ENCODE measurements at places on chromosomes 7 and 10.

- no peak for DNase-seq
These were observed 54.5 kb downstream of the ORC5 start for GRCh38 chr7:104153287-104153686.

GRCh38 chr10:11425676-11426075, 185.8 kb downstream of the USP6NL start:
- no peak for DNase-seq

DNA sequence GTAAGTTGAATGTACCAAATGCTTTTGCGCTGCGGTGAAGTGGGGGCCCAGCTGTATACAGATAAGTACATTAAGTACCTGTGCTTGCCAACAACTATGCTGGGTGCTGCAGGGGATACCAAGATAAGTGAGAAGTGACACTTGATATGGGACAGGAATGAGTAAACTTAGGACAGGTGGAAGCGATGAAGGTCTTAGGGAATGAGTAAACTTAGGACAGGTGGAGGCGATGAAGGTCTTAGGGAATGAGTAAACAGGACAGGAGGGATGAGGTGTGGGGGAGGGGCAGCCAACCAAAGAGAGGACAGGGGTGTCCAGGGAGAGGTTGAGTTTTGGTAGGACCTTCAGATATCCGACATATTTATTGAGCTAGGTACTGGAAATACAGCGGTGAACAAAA, 1.4 kb downstream of the MDH2 start:
- DNase-seq, result no peak

GRCh38 chr7:1158203-1159126, 1.5 kb downstream of the ZFAND2A start:
- DNase-seq, result no peak

DNA sequence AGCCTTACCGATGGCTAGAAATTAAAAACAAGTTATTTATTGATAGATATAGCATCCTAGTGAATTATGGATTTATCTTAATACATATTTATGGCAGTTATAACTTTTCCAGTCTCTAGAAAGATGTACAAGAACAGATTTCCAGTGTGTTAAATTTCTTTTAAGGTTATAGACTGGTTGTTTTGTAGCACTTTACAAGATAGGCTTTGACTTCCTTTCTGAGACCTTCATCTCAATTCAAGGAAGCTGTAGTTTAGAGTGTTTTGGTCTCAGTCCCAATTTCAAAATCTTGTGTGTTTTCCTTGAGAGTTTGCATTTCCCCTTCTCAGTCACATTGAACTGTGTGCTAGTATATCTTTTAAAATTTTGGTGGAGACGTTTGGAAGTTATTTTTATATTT, 30.1 kb downstream of the PLEKHA1 start:
- DNase-seq, result no peak

DNA sequence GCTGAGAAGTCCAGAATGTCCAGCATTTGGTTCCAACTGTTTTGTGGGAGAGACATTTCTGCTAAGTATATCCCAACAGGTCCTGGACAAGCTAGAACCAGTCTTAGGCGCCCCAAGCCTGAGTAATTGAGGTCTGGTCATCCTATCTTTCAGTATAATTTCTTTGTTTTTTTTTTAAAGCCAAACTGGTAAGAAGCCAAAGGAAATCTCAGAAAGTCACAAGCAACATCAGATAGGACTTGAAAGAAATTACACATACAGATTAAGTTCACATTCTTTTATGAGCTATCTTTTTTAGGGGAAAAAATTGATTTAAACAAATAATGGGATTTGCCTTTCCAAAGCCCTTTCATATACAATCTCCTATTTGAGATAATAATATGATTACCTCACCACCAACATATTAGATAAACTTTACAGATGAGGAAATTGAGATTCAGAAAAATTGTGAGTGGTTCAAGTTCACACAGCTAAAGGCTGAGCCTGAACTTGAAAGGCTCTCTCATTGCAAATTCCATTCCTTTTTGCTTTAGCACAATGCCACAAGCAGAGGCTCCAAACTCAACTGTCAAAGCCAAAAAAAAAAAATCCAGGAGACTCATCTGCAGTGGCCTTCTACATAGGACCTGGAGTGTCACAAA, 15.0 kb downstream of the PDLIM1 start:
- DNase-seq, result no peak

DNA sequence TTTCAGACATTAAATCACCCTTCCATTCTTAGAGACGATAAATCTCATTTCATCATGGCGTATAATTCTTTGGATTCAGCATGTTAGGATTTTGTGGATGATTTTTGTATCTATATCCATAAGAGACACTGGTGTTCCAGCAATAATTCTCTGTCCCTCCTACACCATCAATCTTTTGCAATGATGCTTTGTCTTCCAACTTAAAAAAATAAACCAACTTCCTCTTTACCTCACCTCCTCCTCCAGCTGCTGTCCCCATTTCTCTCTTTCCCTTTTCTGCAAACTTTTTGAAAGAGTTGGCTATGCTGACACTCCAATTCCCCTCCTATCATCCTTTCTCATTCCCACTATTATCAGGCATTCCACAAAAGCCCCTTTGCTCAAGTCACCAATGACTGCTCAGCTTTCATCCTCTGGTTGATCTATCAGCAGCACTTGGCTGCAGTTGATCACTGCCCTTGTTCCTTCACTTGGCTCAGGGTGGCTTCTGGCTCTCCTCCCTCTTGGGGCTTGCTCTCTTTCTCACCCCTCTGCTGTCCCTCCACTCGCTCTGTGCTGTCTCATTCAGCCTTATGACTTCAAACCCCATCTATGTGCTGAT, 130.0 kb downstream of the ARHGAP22 start:
- DNase-seq, result no peak

DNA sequence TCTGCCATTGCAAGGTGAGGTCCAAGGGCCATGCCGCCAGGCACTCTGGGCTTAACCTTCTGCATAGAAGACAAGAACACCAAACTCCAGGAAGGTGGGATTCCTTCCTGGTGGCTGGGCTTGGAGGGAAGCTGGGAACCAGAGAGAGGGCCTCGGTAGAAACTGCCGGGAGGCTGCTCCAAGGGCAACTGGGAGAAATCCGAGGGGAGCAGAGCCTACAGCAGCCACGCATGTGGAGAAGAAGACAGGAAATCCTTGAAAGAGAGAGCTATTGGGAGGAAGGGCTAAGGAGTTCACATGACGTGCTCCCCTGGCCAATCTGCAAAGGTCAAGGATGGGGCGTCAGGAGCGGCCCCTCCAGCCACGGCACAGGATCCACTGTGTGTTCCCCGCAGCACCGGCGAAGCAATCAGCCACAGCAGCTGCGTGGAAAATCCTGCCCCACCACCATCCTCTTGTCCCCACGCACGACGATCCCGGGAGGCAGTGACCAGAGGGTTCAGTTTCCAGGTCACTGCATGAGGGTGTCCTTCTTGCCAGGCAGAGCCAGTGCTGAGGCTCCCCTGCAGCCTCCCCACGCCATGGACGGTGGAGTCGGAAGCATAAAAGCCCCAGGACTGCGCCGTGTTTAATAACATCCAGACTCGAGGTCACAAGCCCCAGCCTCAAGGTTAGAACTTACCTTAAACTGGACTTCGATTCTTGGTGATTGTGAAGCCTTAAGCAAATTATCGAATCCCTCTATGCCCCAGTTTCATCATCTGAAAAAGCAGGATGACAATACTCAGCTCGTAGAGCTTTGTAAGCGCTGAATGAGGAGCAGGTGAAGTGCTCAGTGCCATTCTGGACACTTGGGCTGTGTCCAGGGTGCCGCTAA, 8.6 kb upstream of the PPP2R2D start:
- no peak for DNase-seq

DNA sequence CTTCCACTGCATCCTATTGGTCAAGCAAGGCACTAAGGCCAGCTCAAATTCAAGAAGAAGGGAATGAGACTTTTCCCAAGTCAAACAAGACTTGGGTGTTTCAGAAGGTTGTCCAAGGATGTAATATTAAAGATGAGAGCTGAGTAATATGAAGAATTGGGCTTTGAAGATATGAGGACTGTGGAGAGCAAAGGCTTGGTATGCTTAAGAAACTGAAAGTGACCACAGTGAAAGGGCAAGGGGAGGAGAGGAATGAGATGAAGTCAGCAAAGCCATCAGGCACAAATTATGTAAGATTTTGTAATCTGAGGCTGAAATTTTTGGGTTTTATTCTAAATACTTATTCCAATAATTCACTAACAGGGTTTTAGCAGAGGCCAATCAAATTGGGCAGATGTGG, 38.6 kb upstream of the NPY start:
- no peak for DNase-seq

- no peak for DNase-seq
These were observed 69.3 kb downstream of the OSBPL3 start for GRCh38 chr7:24910551-24911212.

DNA sequence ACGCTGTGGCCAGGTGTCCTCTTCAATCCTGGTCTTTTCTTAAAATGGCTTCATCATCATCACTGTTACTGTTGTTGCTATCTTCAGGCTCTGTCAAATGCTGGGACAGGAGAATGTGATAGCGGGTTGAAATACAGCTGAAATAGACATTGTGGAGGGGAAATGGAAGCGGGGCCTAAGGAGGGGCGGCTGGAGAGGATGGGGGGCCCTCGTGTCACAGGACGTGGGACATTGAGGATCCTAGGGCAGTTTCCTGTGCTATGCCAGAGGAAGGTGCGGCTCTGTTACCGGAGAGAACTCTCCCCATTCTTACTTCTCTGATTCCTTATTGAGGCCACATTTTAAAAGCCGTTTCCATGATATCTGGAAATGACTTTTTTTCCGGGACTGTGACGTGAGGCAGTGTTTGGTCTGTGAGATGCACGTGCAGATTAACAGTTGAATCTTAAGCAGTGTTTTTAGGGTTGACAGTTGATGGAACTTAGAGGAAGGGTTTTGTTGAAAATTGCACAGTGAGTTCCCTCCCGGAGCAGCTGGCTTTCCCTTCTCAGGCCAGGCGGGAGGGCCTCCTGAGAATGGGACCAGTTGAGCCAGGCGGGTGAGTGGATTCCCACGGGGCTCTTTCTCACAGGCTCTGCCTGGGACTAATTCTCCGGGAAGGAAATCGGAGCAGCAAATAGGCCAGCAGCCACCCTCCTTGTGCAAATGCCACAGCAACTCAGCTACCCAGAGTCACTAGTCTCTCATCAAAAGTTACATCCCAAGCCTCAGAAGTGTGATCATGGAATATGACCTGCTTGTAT, 125.2 kb downstream of the TACC2 start:
- no peak for DNase-seq

DNA sequence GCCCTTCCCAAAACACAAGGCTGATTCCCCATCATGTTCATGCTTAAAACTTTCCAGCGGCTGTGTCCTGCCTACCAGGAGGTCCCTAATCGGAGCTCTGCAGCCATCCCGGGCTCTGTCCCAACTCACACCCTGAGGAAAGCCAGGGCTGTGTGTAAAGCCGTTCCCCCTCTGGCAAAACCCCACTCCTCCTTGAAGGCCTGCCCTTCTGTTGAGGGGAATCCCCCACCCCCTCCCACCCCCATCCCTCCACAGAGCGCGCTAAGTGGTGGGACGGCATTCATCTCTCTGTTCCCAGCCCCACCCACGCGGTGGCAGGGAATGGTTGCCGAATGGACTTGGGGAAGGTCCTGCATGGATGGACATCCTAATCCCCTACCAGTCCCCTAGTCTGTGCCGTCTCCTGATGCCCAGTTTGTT, 667 bp upstream of the TMEM120A start:
- no peak for DNase-seq

DNA sequence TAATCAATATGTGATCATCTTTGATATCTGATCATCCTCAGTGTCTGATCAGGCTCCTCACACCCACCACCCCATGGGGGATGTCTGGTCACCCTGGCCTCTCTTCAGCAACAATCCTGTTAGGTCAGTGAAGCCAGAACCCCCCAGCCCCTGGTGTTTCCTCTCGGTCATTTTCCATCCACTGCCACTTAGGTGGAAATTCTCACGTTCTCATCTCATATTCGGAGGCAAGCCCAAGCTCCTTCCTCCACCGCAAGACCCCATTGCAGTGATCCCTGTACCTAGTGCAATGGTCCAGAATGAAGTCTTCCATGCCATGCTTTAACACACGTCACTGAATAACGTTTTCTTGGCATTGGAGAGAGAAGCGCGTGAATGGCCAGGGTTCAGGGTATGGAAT, 103.0 kb upstream of the DNAAF5 start:
- no peak for DNase-seq
